ENCODE measurements at places on chromosomes 4 and X. TPM values are rescaled to one million over a fixed set of nuclear protein-coding genes. Genes with fewer than 3 reads are reported as not detected.

Gene ZMAT1
- 3.9 TPM for total RNA-seq

Gene LYAR
- total RNA-seq = 37.9 TPM

Gene NCAPG
- 92.5 TPM for total RNA-seq

Gene BEND2
- not detected for total RNA-seq

Gene SHISA3
- 0.50 TPM for total RNA-seq

Gene TENM3
- not detected for total RNA-seq

Gene COX18
- total RNA-seq = 15.5 TPM

Gene UCHL1
- 0.34 TPM for total RNA-seq

Gene USP11
- total RNA-seq = 55.3 TPM

Gene TSPAN7
- total RNA-seq = not detected

Gene KLB
- not detected for total RNA-seq

Gene STK32B
- not detected for total RNA-seq

Gene CT47B1
- not detected for total RNA-seq

Gene DEFB131A
- total RNA-seq = not detected

Gene NAP1L5
- total RNA-seq = 4.6 TPM

Gene PNMA6F
- not detected for total RNA-seq

Gene IL9R
- total RNA-seq = 68.1 TPM

Gene PROM1
- not detected for total RNA-seq

Gene BEX1
- not detected for total RNA-seq

Gene GRID2
- total RNA-seq = not detected

Gene EVC
- total RNA-seq = 1.9 TPM

Gene FOXR2
- total RNA-seq = not detected

Gene CLGN
- total RNA-seq = 0.13 TPM

Gene IDUA
- total RNA-seq = 20.9 TPM

Gene GAGE12H
- total RNA-seq = not detected

Gene GATA1
- not detected for total RNA-seq

Gene GYPE
- 0.18 TPM for total RNA-seq

Gene PAGE2B
- total RNA-seq = 0.97 TPM

Gene FHL1
- total RNA-seq = 14.4 TPM

Gene GYG2
- not detected for total RNA-seq

Gene CORIN
- total RNA-seq = not detected

Gene GLRA3
- total RNA-seq = not detected

Gene SH2D1A
- total RNA-seq = 42.0 TPM

Gene ADH1C
- total RNA-seq = not detected

Gene PLAC8
- 198 TPM for total RNA-seq

Gene MAGEB5
- total RNA-seq = not detected

Gene ADH1B
- total RNA-seq = not detected

Gene PNMA5
- not detected for total RNA-seq

Gene MFAP3L
- total RNA-seq = 0.03 TPM

Gene GRIA3
- total RNA-seq = not detected

Gene UGT2B11
- total RNA-seq = not detected

Gene VEGFD
- not detected for total RNA-seq

Gene FAM9B
- not detected for total RNA-seq

Gene CXCL1
- not detected for total RNA-seq

Gene TMEM255A
- total RNA-seq = not detected

Gene NXF2B
- not detected for total RNA-seq

Gene SLC10A6
- not detected for total RNA-seq

Gene NSD2
- 290 TPM for total RNA-seq
